ENCODE measurements at places on chromosomes 5 and 9. TPM values are rescaled to one million over a fixed set of nuclear protein-coding genes. Genes with fewer than 3 reads are reported as not detected.
A peak's percentile ranks its signal among the peaks of the same experiment; 100 is the strongest.

SPINK5 gene
- not detected for polyA plus RNA-seq

PCDHA12 gene
- not detected for polyA plus RNA-seq

RNF183 gene
- not detected for polyA plus RNA-seq

GPRIN1 gene
- 0.43 TPM for polyA plus RNA-seq

PCDHGA7 gene
- not detected for polyA plus RNA-seq

COL15A1 gene
- 0.07 TPM for polyA plus RNA-seq

GPR151 gene
- polyA plus RNA-seq, result not detected

SHOC1 gene
- not detected for polyA plus RNA-seq

SLC28A3 gene
- polyA plus RNA-seq, result not detected

SLCO4C1 gene
- polyA plus RNA-seq, result 1.2 TPM

LCN6 gene
- not detected for polyA plus RNA-seq

C9 gene
- polyA plus RNA-seq, result not detected

ROPN1L gene
- polyA plus RNA-seq, result 2.9 TPM

DNA sequence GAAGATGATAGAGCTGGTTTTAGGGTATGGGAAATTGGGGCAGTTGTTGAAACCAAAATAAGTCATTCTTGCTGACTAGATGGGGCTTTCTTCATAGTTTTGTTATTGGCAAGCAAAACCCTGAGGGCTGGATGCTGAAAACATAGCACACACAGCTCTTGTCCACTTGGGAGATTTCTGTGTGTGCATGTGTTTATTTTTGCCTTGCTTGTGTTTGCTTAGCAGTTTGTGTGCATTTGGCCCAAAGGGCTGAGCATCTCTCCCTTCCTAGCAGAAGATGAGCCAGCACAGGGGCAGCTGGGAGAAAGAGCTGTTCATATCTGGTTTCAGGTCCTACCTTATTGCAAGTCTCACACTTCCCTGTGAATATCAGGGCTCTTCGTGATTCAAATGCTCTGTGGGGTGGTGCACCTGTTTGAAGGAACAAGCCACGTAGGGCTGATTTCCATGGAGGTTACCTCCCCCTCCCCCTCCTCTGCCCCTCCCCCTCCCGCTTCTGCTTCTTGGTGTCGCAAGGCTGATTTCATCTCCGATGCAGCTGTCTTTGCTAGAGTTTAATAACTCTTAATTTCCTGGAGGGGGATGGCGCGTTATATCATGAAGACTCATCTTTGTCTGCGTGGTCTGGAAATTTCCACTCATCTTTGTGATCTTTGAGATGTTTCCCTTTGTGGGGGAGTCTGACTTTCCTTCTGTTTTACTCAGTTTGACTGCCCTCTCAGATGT, 296.5 kb downstream of the ARHGAP26 start:
- H3K27ac ChIP-seq, result no peak overlapping the region
- H3K27me3 ChIP-seq, result no peaks in the 10 kb centered on the region
- H3K4me1 ChIP-seq, result no peaks in the 10 kb centered on the region

- H3K4me1 ChIP-seq, result peaks cover 56% of the 10 kb centered on the region
- no peak overlapping the region for H3K4me3 ChIP-seq
- DNase-seq, result peak; percentile 42
- H3K27me3 ChIP-seq, result no peaks in the 10 kb centered on the region
- H3K27ac ChIP-seq, result no peak overlapping the region
- no peaks in the 10 kb centered on the region for H3K36me3 ChIP-seq
Observed at GRCh38 chr9:93124793-93125192, 9.3 kb downstream of the NINJ1 start.

DNA sequence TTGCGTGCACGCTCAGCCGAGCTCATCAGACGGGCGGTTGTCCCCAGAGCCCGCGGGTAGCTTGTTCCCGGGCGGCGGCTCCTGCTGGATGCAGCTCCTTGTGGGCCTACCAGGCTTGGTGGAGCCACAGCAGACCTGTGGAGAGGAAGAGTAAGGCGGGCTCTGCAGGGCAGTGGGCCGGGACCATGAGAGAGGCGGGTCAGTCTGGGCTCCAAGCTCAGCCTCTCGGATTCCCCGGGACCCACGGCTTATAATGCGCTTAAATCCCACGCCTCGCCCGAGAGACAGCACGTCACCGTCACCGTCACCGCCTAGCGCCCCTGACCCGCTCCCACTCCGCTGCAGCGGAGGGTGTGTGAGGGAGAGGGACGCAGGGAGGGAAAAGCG, 1.9 kb upstream of the ANKRD18A start:
- no peaks in the 10 kb centered on the region for H3K4me1 ChIP-seq
- no peaks in the 10 kb centered on the region for H3K27me3 ChIP-seq
- DNase-seq, result no peak

GRCh38 chr9:12697719-12698118, 4.5 kb downstream of the TYRP1 start:
- H3K4me3 ChIP-seq, result no peak overlapping the region
- no peaks in the 10 kb centered on the region for H3K4me1 ChIP-seq
- no peak for DNase-seq
- no peaks in the 10 kb centered on the region for H3K27me3 ChIP-seq

DNA sequence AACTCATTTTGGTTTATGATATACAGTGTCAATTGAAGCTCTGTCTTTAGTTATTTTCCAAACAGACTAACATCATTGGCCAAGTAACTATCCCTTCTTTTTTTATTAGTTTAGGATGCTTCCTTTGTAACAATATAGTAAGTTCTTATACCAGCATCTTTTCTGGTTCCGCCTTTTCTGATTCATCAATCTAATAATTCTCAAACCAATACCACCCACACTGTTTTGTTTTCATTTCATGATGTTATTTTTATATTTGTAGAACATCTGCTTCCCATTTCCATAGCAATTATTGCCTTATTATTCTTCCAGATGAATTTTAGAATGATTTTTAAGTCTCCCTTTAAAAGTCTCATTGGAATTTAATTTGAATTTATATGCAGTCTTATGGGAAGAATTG, 218.1 kb downstream of the RFK start:
- H3K4me1 ChIP-seq, result no peaks in the 10 kb centered on the region
- no peaks in the 10 kb centered on the region for H3K27me3 ChIP-seq
- H3K4me3 ChIP-seq, result no peak overlapping the region
- DNase-seq, result no peak
- H3K27ac ChIP-seq, result no peak overlapping the region

GRCh38 chr5:140569197-140569596, 4.6 kb downstream of the SLC35A4 start:
- H3K27ac ChIP-seq, result peak overlapping the region; percentile 27
- no peaks in the 10 kb centered on the region for H3K27me3 ChIP-seq
- no peak for DNase-seq
- peak overlapping the region; percentile 17 for H3K4me3 ChIP-seq
- H3K36me3 ChIP-seq, result peaks cover 8% of the 10 kb centered on the region

DNA sequence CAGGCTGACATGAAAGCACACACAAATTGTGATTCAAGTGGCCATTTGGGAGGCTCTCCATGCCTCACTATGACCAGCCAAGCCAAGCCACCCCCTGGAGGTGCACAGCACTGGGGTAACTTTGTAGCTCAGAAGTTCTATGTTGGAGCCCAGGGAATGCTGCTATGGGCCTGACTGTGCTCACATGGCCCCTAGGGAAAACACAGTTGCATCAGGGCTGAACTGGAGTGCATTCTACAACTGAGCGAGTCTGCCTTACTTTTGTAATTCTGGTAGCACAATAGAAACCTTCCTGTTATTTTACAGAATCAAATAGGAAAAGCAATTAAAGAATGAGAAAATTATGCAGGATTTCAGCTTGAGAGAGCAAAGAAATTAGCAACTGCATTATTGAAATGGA, 455.5 kb upstream of the TRPC7 start:
- H3K4me1 ChIP-seq, result no peaks in the 10 kb centered on the region
- no peak for DNase-seq
- H3K27me3 ChIP-seq, result no peaks in the 10 kb centered on the region
- H3K4me3 ChIP-seq, result no peak overlapping the region

All from CD8-positive, alpha-beta memory T cell (primary cell).